ENCODE measurements at places on chromosomes 2 and 18.

- DNase-seq: no peak
Observed at GRCh38 chr2:51597086-51597485, 565.2 kb upstream of the NRXN1 start.

- DNase-seq: no peak
Observed at GRCh38 chr2:102337012-102337411, 18.6 kb upstream of the IL18R1 start.

DNA sequence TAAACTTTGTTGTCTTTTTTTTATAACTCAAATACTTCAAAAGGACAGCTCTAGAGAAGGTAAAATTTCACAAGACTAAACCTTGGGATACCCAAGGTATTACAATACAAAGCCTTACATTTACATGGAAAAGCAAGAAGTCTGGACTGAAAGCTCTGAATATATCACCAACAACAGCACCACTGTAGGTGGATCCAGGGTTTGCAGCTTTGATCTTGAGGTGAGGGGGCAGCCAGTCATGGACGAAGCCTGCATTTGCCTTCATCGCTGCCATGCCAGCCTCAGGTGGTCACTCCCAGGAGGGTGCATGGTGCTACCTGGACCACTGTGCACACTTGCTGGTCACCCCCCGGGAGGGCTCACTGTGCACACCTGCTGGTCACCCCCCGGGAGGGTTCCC, 36.6 kb downstream of the RBFA start:
- DNase-seq: no peak

- DNase-seq: no peak
Observed at GRCh38 chr2:8550481-8550880, 131.4 kb upstream of the ID2 start.

DNA sequence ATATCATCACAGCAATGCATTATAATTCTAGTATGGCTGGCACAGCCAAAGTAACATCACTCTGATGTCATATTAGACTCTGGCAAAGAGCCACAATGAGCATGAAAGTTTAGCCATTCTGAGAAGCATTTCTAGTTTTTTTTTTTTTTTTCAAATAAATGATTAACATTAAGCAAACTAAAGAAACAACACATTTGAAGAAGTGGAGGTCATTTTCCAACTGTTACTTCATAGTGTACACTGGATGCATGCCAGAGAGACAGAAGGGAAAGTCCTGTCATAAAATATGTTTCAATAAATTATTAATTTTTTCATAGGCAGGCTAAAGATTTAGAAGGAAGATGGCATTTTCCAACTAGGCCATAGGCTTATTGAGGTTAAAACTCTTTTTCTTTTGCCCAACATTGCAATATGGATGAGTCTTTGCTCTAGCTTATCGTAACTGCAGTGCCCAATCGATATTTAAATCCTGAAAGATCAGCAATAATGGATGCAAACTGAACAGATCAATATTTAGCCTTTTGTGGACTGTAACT, 1630.4 kb upstream of the ACVR2A start:
- DNase-seq: no peak

DNA sequence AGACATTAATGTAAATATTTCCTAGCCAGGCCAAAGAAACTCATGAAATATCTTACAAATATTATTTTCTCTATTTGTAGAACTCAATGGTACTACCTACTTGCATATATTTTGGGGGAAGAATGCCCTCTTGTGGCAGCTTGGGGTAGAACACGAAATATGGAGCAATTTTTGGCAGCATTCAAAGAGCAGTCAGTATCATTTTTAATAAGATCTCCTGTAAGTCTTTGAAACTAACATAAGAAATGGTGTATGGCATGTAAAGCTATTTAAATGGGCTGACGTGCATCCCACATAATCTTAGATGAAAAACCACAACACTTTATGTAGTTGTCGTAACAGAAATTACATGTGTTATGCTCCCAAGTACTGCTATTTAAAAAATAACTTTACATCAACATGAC, 62.3 kb upstream of the CCDC195 start:
- DNase-seq: peak; percentile 33

GRCh38 chr18:44777457-44778192, 96.9 kb downstream of the SETBP1 start:
- no peak for DNase-seq

DNA sequence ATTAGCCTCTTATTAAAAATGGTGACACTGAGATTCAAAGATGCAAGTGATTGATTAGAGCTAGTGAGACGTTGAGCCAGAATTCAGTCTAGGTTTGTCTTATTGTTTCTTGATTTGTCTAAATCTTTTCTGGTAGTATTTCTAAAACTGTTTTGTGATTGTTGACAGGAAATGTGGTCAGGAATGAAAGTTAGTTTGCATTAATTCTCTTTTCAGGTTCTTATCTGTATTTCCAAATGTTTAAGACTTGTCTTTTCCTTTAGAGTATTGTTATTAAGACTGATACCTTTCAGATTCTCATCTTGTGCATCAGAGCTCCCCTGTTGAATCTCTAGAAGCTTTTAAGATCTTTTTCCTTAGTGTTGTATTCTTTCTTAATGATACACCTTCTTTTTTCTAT, 89.3 kb downstream of the MBD5 start:
- DNase-seq: no peak

DNA sequence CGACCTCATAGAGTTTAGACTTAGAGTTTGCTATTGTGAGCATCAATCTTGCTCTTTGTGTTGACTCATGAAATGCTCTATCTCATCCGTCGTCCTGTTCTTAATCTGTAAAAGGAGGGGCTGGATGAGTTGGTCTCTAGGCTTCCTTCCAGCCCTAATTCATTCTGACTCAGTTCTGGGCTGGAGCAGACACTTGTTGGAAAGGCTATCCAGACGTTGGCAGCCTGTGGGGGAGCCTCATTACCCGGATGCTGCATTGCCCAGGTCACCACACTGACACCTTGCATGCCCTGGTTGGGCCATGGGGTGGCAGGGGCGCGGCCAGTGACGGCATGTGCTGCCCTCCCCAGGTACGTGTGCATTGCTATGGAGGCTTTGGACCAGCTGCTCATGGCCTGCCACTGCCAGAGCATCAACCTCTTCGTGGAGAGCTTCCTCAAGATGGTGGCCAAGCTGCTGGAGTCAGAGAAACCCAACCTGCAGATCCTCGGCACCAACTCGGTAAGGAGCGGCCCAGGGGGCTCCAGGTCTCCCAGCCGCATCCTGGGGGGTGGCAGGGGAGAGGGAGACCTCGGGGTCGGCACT, 61.5 kb downstream of the EFR3B start:
- peak; percentile 41 for DNase-seq

DNA sequence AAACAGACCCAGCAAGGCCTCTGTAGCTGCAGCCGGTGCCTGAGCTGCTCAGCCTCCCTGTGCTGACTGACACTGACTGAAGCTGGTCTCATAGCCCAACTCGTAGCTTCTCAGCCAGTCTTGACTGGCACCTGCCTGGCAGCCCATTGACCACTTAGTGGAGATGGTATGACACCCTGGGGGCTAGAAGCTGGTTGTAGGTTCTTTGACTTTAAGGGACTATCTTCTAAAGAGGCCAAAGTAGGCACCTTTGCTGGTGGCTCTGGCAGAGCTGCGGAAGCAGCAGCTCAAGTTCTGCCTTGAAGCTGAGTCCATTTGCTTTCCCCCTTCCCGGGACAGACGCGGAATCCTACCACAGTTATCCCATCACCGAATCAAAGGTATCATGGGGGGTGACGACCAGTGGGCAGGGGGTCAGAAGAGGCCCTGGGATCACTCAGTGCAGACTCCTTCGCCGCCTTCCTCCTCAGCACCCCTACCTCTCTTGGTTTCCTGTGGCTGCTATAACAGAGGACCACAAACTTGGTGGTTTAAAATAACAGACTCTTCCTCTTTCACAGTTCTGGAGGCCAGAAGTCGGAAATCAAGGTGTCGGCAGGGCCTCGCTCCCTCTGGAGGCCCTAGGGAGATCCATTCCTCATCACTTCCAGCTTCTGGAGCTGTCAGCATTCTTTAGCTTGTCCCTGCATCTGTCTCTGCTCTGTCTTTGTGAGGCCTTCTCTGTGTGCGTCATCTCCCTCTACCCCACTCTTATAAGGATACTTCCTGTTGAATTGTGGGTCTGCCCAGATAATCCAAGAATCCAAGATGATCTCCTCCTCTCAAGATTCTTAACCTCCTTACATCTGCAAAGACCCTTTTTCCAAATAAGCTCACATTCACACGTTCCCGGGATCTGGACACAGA, 13.7 kb upstream of the FOSL2 start:
- no peak for DNase-seq

GRCh38 chr2:158598862-158599517, 142.2 kb downstream of the PKP4 start:
- DNase-seq: no peak

DNA sequence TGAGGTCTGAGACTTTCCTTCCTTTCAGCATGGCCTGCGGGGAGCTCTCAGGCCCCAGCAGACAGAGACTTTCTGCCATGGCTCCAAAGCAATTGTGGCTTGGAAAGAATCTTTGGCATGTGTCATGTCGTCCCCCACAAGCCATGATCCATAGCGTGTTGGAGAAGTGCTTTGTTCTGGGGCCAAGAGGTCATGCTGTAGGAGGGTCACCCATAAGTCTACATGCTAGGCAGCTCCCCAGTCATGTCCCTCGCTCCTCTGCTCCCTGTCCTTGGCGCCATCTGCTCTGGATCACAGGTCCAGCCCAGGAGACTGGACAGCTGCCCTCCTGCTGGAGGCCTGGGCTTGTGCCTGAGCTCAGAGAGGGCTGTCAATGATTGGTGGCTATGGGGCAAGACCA, 78.8 kb upstream of the LCLAT1 start:
- DNase-seq: no peak

DNA sequence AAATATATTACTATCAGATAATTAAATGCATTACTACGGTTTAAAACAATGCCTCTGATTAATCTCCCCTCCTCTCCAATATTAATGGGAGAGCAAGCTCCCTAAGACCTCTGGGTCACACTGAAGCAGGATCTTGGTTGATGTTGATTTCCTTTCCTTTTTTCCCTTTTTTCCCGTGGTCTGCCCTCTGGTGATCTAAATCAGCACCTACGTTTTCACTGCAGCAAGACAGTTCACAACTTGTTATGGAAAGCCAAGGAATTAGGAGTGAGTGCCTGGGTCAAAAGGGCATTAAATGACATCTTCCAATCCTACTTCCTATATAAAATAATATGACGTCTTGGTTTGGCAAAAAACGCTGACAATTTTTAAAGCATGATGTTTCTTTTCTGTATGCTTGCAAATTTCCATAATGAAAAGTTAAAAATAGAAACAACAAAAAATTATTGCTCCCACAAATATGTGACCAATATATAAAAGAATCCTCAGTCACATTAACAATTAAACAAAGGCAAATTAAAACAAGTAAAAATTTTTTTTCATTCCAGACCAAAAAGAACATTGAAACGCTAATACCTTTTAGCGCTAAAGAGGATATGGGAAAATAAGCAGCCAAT, 7.9 kb upstream of the CFAP36 start:
- no peak for DNase-seq

GRCh38 chr2:235577404-235578330, 83.8 kb downstream of the AGAP1 start:
- DNase-seq: no peak

DNA sequence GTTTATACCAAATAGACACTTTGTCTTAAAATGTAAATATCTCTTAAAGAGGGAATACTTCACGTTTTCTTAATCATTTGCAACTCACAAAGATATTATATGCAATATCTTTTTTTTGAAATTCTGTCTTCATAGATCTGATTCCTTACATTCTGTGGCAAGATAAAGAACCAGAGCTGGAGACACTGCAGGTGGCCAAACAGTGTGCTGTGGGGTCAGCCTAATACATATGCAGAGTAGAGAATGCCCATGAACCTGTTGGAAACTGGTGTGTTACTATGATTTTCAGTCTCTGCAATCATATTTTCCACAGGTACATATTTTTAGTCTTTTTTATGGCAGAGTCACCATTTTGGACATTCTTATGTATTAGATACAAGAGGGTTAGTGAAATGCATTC, 229.6 kb upstream of the CHST9 start:
- DNase-seq: no peak

GRCh38 chr2:206935991-206936842, 3.1 kb upstream of the CPO start:
- no peak for DNase-seq

DNA sequence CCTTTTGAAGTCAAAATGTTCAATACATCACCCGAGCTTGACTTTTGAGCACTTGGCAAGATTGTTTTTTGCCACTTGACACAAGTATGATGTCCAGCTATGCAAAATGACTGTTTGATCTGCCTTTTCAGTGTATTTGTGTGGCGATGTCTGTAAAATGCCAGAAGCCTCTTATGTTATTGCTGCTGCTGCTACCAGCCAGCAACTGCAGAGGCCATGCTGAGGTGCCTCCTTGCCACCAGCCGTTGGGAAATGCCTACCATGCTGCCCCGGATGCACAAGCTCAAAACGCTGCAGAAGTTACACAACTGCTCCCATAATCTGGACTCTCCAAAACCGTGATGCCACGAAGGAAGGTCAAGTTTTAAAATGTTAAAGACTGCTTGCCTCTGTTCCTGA, 80.3 kb downstream of the RTN4 start:
- DNase-seq: no peak

DNA sequence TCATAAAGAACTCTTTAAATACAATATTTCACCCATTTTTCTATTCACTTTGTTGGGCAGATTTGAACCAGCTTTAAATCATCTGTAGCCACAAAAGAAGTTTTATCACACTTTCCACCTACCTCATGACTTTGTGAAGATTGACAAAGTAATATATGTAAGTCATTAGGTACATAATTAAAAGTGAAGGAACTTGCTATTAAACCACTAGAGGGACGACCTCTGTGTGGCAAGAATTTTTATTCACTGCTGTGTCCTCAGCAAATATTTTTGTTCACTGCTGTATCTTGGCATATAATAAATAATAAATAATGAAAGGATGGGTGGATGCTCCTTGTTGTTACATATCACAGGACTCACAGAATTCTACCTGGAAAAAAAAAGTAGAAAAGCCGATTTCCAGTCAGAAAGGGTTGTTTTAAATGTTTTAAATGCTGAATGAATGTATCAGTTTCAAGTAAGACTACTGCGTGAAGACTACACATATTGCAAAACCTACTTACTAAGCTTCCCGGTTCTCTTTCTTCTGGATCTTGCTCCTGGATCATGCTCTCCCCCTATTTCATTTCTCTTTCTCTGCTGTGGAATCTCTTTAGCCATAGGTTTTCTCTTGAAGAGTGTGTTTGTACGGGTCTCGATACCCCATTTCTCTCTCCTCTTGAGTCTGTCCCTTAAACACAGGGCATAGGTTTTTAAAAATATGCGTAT, 44.8 kb downstream of the KCMF1 start:
- no peak for DNase-seq

GRCh38 chr2:84879584-84880394, 1.1 kb downstream of the TRABD2A start:
- DNase-seq: no peak

- no peak for DNase-seq
Observed at GRCh38 chr18:58339890-58340289, 289.0 kb downstream of the ALPK2 start.

GRCh38 chr18:12621742-12622306, 36.1 kb downstream of the SPIRE1 start:
- no peak for DNase-seq

Data from AG04449 (cell line).